ENCODE measurements at places on chromosomes 1 and 21.
A peak's percentile ranks its signal among the peaks of the same experiment; 100 is the strongest.

GRCh38 chr1:203547147-203547546 is 53.2 kb downstream of the OPTC start:
- no peak for DNase-seq

GRCh38 chr1:10733474-10734366 is 62.7 kb downstream of the CASZ1 start:
- no peak for DNase-seq

DNA sequence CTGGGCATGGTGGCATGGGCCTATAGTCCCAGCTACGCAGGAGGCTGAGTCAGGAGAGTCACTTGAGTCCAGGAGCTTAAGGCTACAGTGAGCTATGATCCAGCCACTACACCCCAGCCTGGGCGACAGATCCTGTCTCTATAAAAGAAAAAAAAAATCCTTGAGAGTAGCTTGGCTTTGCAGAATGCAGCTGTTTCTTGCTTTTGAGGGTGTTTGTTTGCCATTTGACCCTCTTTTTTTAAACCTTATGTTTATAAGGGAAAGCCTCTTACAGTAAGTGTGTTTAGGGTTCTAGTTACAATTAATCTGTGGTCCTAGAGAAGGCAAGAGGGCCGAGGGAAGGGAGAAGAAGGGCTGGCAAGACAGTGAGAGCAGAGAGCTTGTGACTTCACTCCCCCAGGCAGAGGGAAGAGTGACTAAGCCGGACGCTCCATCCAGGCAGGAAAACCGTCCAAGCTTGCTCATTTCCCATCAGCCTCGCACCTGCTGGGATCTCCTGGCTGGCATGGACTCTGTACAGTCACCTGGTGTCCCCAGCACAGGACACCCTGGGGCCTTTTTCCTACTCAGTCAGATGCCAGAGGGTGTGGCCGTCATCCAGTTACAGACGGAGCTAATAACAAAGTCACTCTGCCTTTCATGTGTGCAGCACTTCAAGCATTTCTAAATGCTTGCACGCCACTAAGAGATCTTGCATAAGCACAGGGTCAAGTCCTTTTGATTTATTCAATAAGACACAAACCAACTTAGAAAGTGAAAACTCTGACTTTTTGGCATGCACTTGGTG is 55.5 kb upstream of the PSEN2 start:
- DNase-seq: peak; percentile 91

GRCh38 chr1:179728271-179728670 is 14.8 kb upstream of the FAM163A start:
- DNase-seq: no peak

GRCh38 chr1:111629190-111629954 is 9.8 kb downstream of the RAP1A start:
- no peak for DNase-seq

DNA sequence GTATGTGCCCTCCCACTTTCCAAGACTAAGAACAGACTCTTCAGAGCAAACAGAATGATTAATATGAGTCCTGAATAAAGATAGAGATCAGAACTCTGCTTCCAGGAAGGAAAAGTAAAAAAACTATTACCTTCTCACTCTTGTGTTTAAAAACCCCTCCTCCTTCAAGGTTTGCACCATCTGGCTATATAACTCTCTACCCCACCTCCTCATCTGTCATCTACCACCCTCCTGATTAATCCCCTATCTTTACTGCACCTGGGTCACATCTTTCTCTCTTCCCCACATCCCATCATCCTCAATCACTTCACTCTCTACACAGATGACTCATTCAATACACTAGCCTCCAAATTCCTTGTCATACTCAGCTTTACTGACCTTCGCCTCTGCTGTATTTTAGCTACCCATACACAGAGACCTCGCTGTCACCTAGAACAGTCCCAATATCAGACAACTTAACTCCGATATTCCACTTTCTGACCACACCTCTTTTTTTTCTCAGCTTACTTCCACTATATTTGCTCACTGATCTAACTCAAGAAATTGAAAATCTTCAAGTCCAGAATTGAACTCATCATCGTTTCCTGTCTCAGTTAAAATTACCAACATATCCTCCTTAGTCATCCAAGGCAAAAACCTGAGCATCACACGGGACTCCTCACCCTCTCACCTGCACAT is 3.7 kb downstream of the SCMH1 start:
- DNase-seq: no peak

DNA sequence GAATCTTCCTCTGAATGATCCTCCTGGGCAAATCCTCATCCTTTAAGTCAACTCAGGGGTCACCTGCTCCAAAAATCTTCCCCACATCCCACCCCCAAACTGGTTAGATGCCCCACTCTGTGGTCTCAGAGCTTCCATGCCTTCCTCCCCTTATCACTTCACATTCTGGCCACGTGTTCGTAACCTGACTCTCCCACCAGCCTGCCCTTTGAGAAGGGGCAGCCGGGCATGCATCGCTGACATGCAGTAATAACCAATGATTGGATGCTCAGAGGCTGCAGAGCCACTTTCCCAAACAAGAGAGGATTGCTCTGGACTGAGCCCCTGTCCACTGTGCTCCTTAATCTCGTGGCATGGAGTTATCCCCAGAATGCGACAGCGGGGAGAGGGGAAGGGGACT is 7.0 kb downstream of the LELP1 start:
- DNase-seq: no peak

DNA sequence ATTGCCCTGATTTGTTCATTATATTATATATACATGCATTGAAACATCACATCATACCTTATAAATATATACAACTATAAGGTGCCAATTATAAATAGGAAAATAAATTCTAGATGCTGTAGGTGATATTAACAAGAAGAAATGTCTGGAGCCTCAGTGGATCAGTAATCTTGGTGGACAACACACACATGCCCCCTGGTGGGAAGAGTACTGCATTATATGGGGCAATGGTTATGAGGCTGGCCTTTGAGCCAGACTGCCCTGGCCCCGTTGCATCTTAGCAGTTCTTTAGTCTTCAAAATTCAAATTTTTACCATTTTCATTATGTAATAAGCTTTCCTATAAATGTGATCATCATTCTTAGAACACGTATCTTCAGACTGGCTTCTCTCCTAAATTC is 335.0 kb upstream of the GREM2 start:
- no peak for DNase-seq

- no peak for DNase-seq
Measured at GRCh38 chr1:165248969-165249571, 107.4 kb downstream of the LMX1A start.

GRCh38 chr1:102798718-102799117 is 309.6 kb downstream of the COL11A1 start:
- DNase-seq: no peak

- no peak for DNase-seq
Measured at GRCh38 chr1:109523706-109524105, 14.2 kb upstream of the AMIGO1 start.

GRCh38 chr1:24089027-24089742 is 22.8 kb downstream of the MYOM3 start:
- DNase-seq: no peak

- no peak for DNase-seq
Measured at GRCh38 chr1:6591644-6592043, 11.0 kb downstream of the KLHL21 start.

- DNase-seq: no peak
Measured at GRCh38 chr1:196193896-196194559, 414.2 kb downstream of the KCNT2 start.

- DNase-seq: no peak
Measured at GRCh38 chr1:185207980-185208602, 51.1 kb downstream of the SWT1 start.
